Effector CD4-positive, alpha-beta T cell (primary cell): ENCODE measurements at places on chromosomes 3 and 15.

GRCh38 chr3:113212150-113212843, 940 bp downstream of the BOC start:
- no peak for DNase-seq

- DNase-seq = no peak
Observed at GRCh38 chr3:25962255-25962654, 172.4 kb downstream of the OXSM start.

GRCh38 chr15:61115241-61115640, 113.9 kb downstream of the RORA start:
- no peak for DNase-seq

DNA sequence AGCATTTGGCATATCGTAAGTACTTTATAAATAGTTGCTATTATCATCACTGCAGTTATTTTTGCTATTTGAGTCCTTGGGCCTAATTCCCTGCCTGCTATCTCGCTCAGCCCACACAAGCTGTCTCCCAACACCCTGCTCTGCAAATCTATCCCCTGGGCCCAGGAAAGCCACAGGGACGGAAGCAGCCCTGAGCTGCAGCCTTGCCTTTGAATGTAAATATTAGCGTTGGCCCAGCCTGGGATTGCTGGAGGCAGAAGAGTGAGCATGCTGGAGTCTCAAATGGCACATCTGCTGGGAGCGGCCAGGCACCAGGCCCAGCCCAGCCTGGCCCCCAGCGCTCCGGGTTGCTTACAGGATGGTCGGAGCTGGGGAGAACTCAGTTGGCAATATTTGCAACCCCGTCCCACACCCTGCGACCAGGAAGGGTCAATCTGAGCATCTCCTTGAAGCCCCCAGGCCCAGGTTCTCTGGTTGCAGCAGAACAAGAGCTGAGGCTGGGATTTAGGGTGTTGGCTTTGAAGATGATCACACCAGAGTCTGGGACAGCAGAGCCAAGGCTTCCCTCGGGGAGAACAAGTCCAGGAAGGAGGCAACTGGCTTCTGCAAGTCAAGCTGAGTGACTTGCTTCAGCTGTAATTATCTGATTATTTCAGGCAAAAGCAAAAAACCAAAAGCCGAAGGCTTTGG, 529.6 kb downstream of the SHQ1 start:
- no peak for DNase-seq

- no peak for DNase-seq
Observed at GRCh38 chr3:59531066-59531745, 481.4 kb upstream of the CFAP20DC start.

- DNase-seq = no peak
Observed at GRCh38 chr3:188554404-188554803, 400.4 kb downstream of the LPP start.
